Muscle of arm (tissue), 14 donors: ENCODE measurements at places on chromosomes 6 and 20.
A peak's percentile ranks its signal among the peaks of the same experiment; 100 is the strongest.

- DNase-seq = no peak
These were observed 422.7 kb downstream of the NKAIN2 start for GRCh38 chr6:124226396-124226795.

DNA sequence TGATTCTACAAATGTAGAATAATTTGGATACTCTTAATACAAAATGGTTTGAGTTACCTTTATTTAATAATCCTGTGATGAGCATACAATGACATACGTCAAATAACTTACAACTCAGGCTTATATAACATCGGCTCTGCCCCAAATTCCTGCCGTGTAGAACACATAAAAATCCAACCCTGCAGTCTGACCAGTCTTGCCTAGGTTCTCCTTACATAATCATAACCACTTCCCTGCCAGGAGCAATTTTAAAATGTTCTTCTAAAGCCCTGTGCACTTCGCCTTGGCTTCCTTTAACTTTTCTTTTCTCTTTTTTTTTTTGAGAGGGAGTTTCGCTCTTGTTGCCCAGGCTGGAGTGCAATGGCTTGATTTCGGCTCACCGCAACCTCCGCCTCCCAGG lies 16.2 kb upstream of the IER3 start:
- DNase-seq = no peak

DNA sequence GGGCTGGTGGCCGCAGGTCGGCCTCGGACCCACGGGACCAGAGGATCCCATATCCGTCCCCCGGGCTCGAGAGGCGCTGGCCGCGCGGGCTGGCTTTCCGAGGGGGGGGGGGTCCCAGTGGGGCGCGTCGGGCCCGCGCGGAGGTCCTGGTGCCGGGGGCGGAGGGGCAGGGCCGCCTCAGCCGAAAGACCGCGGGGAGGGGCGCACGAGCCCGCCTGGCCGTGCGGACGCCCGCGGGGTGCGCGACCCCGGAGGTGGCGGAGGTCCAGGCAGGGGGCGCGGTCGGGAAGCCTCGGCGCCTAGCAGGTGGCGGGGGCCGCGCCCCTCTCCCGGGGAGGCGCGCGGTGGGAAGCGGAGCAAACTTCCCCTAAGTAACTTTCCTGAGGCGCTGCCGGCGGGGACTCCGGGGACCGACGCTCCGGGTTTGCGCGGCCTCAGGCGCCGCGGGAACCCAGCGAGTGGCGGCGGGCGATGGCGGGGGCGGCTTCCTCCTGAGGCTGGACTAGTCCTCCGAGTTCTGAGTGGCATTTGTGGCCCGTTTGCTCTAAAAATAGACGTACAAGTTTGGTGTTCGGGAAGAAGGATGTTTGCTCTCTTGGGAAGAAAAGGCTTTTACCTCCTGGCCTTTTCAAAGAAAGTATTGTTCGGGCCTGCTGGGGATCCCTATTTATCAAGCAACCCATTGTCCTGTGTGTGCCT lies 26.5 kb upstream of the BTBD3 start:
- DNase-seq = peak; percentile 69

DNA sequence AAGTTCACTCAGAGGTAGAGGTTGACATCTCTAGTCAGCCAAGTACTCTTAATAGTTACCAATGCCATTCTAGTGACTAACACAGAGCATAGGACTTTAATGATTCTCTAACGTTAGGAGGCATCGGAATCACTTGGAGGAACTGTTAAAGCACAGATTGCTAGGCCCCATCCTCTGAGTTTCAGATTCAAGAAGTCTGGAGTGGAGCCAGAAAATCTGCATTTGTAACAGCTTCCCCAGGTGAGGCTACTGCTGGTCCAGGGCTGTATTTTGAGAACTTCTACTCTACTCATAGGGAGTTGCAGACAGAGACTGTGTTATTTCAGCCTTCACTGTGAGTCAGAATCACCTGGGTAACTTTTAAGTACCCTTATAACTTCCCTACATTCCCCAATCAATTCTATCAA lies 5.7 kb downstream of the LMBRD1 start:
- no peak for DNase-seq

DNA sequence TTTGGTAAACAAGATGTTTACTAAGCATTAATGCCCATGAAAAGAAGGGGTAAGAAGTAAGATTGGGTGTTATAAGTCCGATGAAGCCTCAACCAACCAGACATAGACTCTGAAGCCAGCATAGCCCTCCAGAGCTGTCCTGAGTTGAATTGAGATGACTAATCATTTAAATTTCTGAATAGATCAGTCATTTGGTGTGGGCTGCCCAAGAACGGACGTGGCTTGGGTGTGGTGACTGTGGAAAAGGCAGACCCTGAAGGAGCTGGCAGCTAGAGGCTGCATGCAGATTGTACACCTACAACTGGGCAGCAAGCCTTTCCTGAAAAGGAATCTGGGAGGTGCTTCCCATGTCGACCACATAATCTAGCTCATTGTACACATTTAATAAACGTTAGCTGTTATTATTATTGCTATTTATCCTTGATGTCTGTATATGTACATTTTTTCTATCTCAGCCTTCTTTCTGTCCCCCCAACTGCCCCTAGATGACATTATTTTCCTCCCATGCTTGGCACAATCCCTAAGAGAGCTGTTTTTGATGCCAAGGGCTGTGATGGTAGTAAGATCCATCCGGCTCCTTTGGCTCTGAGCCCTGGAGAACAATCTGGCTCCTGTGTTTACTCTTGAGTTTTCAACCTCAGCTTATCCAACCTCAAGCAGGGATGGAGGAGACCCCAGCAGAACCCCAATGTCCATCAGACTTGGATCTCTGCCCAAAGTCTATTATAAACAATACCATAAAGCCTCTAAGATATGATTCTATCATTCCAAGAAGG lies 57.6 kb upstream of the JAG1 start:
- DNase-seq = no peak

DNA sequence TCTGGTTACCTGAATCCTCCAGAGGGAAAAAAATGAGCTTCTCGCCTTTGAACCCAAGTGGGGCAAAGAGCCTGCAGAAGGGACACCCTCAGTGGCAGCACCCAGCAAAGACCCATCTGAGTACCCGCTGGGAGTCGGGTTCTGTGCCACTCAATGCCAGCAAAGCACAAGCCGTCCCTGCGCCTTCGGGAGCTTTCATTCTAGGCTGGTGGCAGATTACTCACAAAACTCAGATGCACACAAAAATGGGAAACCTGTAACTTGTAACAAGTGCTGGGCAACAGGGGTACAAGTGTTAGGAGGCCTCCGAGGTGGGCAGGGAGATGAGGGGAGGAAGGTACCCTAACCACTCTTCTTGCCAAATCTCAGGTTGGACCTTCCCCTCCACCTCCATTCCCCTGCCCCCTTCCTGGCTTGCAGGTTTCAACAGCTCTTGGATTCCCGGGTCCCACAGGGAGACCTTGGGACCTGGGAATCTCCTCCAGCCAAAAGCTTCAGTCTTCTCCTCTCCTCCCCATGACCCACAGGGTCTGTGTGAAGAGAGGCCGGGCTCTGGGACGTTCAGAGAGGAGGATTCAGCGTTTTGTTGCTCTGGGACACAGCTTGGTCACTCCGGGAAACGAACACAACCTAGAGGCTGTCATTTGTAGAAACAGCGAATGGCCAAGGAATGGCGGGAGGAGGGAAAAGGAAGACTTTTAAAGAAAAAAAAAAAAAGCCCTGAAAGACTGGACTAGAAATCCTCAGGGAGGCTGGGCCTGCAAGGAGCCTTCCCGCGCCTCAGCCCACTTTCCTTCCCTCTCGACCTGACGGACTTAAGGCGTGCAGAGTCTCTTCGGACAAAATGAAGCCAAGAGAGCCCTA lies 1.2 kb upstream of the PARD6B start:
- DNase-seq = no peak

DNA sequence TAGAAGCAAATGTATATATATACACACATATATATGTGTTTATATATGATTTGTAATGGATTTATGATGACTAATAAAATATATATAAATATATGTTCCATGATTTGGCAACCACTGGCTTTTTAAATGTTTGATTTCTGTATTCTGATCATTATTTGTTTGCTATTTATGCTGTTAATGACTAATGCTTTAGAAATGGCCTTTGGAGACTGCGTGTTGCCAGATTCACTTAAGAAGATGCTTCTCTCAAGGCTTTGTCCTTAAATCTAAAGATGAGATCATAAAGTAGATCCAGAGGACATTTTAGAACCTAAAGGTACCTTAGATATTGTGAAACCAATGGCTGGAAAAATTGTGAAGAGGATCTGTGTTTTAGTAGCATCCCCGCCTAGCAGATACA lies 116.0 kb upstream of the SUPT3H start:
- no peak for DNase-seq
